ENCODE measurements at places on chromosomes 3 and 15.

GRCh38 chr3:16477056-16477455 is 36.4 kb downstream of the RFTN1 start:
- H3K27ac ChIP-seq = peak overlapping the region; percentile 57
- H3K4me3 ChIP-seq = no peak overlapping the region
- no peaks in the 10 kb centered on the region for H3K27me3 ChIP-seq
- DNase-seq = peak; percentile 36

DNA sequence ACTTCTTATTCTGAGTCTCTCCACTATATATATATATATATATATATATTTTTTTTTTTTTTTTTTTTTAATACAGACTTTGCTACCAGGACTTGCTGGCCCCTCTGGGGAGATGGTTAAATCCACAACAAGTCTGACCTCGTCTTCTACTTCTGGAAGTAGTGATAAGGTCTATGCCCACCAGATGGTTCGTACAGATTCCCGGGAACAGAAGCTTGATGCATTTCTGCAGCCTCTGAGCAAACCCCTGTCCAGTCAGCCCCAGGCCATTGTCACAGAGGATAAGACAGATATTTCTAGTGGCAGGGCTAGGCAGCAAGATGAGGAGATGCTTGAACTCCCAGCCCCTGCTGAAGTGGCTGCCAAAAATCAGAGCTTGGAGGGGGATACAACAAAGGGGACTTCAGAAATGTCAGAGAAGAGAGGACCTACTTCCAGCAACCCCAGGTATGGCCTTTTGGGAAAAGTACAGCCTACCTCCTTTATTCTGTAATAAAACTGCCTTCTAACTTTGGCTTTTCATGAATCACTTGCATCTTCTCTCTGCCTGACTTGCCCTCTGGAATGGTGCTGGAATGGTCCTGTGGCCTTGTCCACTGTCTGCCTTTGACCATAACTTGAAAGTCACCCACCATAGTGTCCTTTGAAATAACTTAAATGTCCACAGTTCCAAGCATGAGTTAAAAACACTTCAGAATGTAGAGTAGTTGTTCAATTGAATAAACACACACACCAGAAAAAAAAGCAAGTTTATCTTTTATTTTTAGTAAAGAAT is 32.4 kb downstream of the MLH1 start:
- H3K27me3 ChIP-seq = no peaks in the 10 kb centered on the region
- DNase-seq = no peak
- H3K4me1 ChIP-seq = peaks cover 18% of the 10 kb centered on the region

DNA sequence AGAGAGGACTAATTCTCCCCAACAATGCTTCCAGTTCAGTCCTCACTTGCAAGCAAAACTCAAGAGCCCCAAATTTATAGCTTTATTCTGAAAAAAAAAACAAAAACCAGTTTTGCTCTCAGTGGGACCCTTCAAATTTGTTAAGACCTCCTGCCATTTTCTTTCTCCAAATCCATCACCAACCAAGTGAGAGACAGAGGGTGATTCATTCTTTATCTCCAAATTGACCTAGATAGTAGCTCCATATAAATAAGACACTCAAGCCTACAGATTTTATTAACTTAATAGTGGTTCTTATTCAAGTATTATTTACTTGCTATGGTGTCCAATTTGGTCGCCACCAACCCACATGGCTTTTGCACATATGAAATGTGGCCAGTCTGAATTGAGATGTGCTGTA is 195.8 kb downstream of the RORA start:
- peak overlapping the region; percentile 91 for H3K27ac ChIP-seq
- H3K36me3 ChIP-seq = no peaks in the 10 kb centered on the region
- peaks cover 68% of the 10 kb centered on the region for H3K4me1 ChIP-seq

- H3K4me3 ChIP-seq = no peak overlapping the region
- 0 out of 2 replicates have a peak, but pooled peaks cover 4% of the 10 kb centered on the region for H3K4me1 ChIP-seq
- H3K27me3 ChIP-seq = no peaks in the 10 kb centered on the region
- no peak for DNase-seq
- H3K27ac ChIP-seq = no peak overlapping the region
- no peaks in the 10 kb centered on the region for H3K36me3 ChIP-seq
Observed at GRCh38 chr3:17089314-17089700, 204.6 kb downstream of the PLCL2 start.

GRCh38 chr15:84926491-84927230 is 42.2 kb downstream of the SLC28A1 start:
- no peaks in the 10 kb centered on the region for H3K36me3 ChIP-seq
- no peaks in the 10 kb centered on the region for H3K27me3 ChIP-seq
- H3K4me1 ChIP-seq = peaks cover 32% of the 10 kb centered on the region
- no peak overlapping the region for H3K4me3 ChIP-seq
- DNase-seq = no peak

DNA sequence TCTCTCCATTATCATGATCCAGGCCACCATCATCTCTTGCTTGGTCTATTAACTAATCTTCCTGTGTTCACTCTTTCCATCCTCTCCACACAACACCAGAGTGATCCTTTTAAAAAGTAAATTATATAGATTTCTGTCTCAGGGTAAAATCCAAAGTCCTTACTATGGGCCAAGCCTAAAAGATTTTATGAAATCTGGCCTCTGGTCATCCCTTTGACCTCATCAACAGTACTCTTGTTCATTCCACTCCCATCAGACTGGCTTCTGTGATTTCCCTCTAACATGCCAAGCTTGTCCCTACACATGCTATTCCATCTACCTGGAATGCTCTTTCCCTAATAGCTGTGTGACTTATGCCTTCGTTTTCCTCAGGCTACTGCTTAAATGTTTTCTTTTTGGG is 8.3 kb upstream of the TIPARP start:
- no peaks in the 10 kb centered on the region for H3K36me3 ChIP-seq
- no peak overlapping the region for H3K27ac ChIP-seq
- H3K4me1 ChIP-seq = peaks cover 22% of the 10 kb centered on the region
- no peak overlapping the region for H3K4me3 ChIP-seq
- no peak for DNase-seq

DNA sequence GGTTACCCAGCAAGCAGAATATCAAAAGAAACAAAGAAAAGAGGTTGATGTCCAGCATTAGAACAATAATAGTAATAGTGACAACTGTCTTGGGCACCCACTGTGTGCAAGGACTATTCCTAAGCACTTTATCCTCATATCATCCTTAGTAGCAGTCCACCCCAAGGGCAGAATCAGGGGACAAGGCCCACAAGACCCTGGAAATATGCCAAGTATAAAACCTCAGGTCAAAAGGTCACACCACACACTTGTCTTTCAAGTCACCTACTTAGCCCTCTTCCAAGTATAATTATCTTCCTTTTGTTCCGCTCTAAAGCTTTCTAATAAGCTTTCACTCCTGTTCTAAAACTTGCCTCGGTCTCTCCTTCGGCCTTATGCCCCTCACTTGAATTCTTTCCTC is 124.0 kb upstream of the STT3B start:
- 0 out of 2 replicates have a peak, but pooled peaks cover under 1% of the 10 kb centered on the region for H3K27me3 ChIP-seq
- no peak overlapping the region for H3K4me3 ChIP-seq
- H3K27ac ChIP-seq = no peak overlapping the region
- H3K36me3 ChIP-seq = no peaks in the 10 kb centered on the region
- no peak for DNase-seq
- H3K4me1 ChIP-seq = peaks cover 10% of the 10 kb centered on the region

DNA sequence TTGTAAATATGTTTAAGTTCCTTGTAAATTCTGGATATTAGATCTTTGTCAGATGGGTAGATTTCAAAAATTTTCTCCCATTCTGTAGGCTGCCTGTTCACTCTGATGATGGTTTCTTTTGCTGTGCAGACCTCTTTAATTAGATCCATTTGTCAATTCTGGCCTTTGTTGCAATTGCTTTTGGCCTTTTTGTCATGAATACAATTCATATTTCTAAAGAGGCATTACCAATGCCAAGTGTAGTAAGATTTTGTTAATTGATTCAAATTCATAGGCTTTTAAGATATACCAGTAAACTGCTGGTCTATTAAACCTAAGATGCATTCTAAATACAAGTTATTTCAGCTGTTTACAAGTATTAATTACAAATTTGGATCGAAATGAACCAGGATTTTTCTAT is 31.0 kb downstream of the PIK3R4 start:
- peaks cover 18% of the 10 kb centered on the region for H3K36me3 ChIP-seq
- no peaks in the 10 kb centered on the region for H3K27me3 ChIP-seq
- no peak overlapping the region for H3K27ac ChIP-seq
- H3K4me3 ChIP-seq = no peak overlapping the region
